Stimulated activated CD4-positive, alpha-beta T cell treated with anti-CD3 and anti-CD28 coated beads, Interleukin-15, amount 100 ng/mL, for 1 hour (primary cell): ENCODE measurements at places on chromosomes 2 and 18.

GRCh38 chr2:10022041-10022421 lies 21.3 kb upstream of the KLF11 start:
- no peak for DNase-seq

DNA sequence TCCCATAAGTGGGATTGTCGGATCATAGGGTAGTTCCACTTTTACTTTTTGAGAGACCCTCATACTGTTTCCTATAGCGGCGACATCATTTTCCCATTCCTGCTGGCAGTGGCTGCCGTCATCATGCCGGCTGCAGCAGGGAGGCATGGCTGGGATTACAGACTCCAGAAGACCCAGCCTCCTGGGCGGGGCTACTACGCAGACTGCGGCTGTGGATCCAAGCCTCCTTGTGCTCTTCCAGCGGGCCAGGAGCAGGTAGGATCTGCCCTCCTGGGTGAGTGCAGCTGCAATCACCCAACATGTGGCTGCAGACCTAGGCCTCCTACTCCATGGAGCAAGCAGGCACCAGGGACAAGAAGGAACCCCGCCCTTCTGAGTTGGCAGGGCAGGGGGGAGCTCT lies 359.2 kb downstream of the GALR1 start:
- DNase-seq, result no peak

DNA sequence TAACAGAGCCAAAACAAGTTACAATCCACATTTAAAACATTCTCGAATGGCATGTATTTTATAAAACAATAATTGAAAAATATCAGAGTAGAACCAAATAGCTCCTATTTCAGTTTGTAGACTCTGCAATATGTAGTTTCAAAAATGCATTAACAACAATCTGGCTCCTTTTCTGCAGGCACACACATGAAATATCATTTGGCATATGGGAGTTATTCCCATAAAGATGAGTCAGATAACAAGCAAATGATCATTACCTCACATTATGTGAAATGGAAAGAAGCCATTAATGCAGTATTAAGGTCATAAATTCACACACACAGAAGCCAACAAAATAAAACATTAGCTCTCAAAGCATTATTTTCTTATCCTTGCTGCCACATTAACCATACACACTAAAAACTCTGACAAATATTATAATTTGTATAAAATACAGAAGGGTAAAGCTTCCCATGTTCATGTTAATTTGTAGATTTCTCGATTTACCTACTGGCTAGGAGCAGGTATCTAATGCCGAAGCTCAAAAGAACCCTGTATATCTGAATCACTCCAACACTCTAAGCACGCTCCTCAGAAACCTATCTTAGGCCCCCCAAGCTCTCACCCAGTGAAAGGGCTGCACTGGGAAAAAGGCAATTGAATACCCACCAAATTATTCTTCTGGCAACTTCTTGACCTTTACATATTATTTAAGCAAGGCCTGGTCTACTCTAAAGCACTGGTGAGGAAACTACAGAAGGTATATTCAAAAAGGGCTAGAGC lies 13.8 kb downstream of the NBAS start:
- no peak for DNase-seq

- no peak for DNase-seq
These were observed 2.5 kb upstream of the ANKRD39 start for GRCh38 chr2:96860065-96861029.

DNA sequence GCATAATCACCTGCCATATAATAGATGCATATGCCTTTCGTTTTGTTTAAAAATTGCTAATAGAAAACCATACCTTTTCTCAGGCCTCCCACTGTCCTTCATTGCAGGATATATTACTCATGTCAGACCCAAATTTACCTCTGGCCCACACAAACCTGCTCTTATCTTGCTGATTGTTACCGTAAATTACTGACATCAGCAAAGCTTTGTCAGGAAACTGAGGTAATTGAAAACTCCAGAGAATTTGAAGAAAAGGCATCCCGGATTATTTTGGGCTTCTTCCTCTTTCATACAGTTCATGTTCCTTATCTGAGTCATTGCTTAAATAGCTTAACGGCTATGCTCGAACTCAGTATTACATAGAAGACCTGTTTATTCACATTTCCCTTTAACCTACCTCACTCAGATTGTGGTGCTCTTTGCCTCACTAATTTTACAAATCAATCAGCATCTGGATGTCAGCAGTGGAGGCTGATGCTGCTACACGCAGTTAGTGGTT lies 145.7 kb downstream of the ZEB2 start:
- no peak for DNase-seq

GRCh38 chr2:133475610-133476009 lies 92.7 kb downstream of the NCKAP5 start:
- no peak for DNase-seq

GRCh38 chr2:82340578-82341053 lies 2036.1 kb upstream of the LRRTM1 start:
- no peak for DNase-seq

DNA sequence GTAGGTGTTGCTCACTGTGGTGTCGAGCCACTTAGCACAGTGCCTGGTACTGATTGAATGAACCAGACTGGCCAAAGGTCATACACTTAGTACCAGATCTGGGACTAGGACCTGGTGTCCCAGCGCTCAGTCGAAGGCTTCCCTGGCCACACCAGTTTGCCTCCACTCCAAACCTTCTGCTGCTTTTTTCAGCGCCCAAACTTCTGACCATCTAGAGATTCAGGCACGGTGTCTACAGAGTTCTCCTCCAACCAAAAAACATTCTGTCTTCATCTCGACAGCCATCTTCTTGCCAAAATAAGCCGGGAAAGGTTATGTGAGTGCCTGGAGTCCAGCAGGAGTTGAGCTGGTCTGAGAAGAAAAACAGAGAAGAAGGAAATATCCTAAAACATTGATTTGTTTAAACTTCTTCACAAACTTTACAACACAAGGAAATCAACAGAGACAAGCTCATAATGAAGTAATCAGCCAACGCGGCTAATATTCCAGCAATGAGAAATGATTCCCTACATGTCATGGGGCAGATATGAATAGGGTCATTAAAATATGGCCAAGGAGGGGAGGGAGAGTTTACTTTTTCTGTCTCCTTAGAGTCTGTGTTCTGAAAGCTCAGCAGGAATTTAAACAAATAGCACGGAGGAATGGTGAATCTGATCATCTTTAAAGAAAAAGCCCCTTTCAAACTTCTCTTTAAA lies 2.3 kb upstream of the GLI2 start:
- no peak for DNase-seq

- no peak for DNase-seq
These were observed 101.9 kb downstream of the TNS1 start for GRCh38 chr2:217900780-217901360.

GRCh38 chr18:332721-333510 lies 65.1 kb upstream of the THOC1 start:
- DNase-seq, result no peak

GRCh38 chr18:11286431-11286830 lies 137.1 kb upstream of the PIEZO2 start:
- DNase-seq, result no peak

DNA sequence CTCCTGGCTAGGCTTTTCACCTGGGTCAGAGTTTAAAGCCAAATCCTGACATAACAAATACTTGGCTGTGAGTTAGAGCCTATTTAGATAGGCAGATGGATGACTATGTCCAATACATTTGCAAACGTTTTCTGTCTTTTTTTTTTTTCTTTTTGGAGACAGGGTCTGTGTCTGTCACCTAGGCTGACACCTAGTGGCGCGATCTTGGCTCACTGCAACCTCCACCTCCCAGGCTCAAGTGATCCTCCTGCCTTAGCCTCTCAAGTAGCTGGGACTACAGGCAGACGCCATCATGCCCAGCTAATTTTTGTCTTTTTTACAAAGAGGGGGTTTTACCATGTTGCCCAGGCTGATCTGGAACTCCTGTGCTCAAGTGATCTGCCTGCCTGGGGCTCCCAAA lies 124.8 kb downstream of the DYM start:
- no peak for DNase-seq

DNA sequence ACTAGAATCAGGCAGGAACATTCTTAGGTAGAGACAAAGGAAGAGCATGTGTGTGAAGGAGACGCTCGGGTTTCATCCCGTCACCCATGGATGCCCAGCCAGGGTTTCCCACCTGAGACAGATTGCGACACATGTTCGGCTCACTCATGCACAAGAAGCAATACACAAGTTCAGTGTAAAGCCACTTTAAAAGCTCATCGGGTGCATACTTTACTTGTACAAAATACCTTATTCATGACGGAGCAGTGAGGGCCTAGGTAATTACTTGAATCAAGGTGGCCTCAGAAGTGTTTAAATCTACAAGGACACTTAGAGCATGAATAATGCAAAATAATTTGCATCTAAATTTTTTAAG lies 42.0 kb downstream of the ZEB2 start:
- no peak for DNase-seq

DNA sequence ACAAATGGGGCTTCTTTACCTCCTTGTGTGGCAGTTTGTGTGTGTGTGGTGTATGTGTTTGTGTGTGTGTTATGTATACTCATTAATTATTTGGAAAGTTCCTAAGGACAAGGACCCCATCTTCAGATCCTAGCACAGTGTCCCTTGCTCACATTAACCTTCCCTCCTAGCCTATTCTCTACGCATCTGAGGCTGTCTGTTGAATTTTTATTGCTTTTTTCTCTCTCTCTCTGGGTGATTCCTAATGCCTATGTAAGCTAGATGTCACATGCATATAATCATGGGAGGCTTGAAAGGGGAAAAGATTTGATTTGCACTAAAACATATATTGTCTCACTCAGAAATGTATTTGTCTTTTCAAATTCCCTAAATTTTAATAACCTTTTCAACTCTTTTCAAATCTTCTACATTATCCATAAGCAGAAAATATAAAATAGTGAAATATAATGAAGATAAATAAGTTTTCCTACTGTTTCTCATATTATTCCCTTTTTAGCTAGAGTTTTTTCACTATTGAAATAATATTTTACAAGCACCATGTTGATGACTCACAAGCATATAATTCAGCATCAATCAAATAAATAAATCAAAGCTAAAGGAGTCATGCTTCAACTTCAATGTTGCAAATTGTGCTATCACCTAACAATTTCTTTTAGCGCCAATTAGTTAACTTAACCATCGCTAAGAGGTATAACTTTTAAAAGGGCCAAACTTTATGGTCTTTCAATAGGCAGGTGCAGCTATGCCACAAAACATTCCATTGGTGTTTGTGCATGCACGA lies 199.0 kb upstream of the ERBB4 start:
- no peak for DNase-seq
